ENCODE measurements at places on chromosomes 2 and 18. TPM values are rescaled to one million over a fixed set of nuclear protein-coding genes. Genes with fewer than 3 reads are reported as not detected.

- H3K27ac ChIP-seq = no peak overlapping the region
- DNase-seq = no peak
- H3K36me3 ChIP-seq = no peaks in the 10 kb centered on the region
- no peaks in the 10 kb centered on the region for H3K27me3 ChIP-seq
- no peak overlapping the region for H3K4me3 ChIP-seq
Observed at GRCh38 chr2:212905640-212906201, 245.7 kb downstream of the IKZF2 start.

DNA sequence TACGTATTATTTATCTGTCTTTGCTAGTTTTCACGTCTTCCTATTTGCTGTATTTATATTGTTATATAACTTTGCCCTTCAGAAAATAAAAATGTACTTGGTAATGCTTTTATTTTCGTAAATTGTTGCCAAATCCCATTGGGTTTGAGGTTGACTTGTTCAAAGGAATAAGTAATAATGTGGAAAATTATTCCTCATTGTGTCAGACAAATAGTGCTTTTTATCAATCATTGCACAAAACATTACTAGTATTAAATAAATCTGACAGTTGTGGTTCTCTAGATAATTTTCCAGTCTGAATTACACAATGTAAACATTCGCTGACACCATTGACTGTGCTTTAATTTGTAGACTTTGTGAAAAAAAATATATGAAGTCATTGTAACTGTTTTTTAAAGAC is 798.3 kb upstream of the TMEFF2 start:
- no peaks in the 10 kb centered on the region for H3K27me3 ChIP-seq
- no peak overlapping the region for H3K27ac ChIP-seq
- H3K4me1 ChIP-seq = no peaks in the 10 kb centered on the region
- no peaks in the 10 kb centered on the region for H3K36me3 ChIP-seq

DNA sequence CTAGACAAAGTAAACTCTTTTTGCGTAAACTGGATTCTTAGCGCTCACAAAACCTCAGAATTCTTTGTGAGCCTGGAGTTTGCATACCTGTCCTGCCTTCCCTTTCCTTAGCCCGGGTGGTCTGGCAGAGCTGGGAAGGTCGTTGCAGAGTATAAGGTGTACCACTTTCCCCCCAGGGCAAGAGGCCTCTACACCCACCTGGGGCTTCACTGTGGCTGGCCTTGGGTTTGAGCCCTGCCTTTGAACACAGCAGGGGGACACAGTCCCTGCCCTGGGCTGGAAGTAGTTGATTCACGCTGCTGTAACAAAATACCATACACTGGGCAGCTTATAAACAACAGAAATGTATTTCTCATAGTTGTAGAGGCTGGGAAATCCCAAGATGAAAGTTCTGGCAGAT is 133.9 kb downstream of the B3GNT2 start:
- no peaks in the 10 kb centered on the region for H3K4me1 ChIP-seq
- no peaks in the 10 kb centered on the region for H3K36me3 ChIP-seq
- no peak for DNase-seq

GRCh38 chr2:206241736-206242135 is 32.7 kb upstream of the ZDBF2 start:
- no peak overlapping the region for H3K4me3 ChIP-seq
- DNase-seq = no peak

DNA sequence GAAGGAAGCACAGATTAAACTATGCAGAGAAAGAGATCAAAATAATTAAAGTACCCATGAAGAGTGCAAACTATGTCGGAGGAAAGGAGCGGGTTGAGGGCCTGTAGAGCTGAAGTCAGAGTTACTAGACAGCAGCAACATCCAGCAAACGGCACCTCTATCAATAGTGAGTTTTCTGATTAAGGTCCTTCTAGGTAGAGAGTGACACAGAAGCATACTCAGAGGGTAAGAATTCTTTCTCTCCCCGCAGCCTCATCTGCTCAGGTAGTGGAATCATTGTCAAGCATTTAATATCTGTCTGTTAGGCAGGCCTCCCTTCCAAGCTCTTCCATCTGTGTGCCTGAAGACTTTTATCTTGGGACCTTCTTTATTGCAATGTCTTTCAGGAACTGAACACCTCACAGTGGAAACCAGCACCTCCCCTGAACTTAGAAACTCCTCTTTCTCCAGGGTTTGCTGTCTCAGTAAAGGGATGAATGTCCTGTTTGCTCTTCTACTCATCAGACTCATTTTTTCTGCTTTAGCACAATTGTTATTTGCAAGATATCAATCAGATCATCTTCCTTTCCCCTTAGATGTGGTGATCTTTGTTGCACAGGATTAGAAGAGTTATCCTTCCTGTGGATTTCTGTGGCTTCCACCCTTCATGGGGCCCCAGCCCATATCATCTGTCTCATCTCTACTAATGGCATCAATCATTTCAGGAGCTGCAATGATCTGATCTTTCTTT is 28.8 kb downstream of the SP140 start:
- no peak overlapping the region for H3K27ac ChIP-seq
- H3K27me3 ChIP-seq = peaks cover 13% of the 10 kb centered on the region
- H3K4me3 ChIP-seq = no peak overlapping the region
- no peak for DNase-seq
- no peaks in the 10 kb centered on the region for H3K36me3 ChIP-seq

DNA sequence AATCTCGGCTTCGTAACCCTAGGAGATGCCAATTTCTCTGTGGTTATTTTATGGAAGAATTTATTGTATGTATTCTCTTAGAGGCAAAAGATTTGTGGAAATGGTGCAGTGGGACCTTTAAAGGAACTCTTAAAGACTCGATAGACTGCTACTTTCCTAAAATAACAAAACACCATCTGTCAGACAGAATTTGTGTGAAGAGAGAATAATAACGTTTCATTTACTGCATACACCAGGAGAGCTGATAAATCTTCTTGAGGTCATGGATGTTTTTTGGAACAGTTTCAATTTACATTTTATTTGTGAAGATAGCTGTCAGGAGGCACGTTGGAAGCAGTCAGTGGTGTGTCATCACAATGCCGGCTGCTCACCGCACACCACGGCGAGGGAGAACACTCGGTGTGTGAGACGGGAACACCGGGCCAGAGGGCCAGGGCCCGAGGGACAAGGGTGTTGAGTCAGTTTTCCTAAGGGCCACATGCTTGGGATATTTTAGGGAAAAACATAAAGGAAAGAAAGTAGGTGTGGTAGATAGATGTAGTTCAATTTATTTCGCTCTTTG is 1681.0 kb upstream of the DDX18 start:
- no peak for DNase-seq
- H3K36me3 ChIP-seq = no peaks in the 10 kb centered on the region
- no peak overlapping the region for H3K27ac ChIP-seq

DNA sequence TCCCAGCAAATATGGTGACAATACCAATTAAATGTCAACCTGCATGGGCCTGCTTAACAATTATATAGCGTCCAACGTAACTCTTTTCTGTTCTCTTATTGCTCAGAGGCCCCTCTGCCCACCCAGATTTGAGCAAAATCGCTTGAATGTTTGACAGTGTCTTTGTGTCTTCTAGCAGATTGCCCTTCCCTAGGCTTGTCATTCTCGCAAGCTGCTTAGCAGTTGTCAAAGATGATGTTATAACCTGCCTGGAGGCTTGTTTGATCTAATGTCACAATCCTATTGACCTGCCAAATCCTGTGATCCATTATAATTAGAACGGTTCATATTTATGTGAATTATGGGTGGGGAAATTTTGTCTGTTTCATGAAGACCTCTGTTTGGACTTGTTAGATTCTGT is 108.8 kb downstream of the FARSB start:
- H3K36me3 ChIP-seq = no peaks in the 10 kb centered on the region
- no peak overlapping the region for H3K27ac ChIP-seq
- DNase-seq = no peak
- no peak overlapping the region for H3K4me3 ChIP-seq
- 0 out of 3 replicates have a peak, but pooled peaks cover 5% of the 10 kb centered on the region for H3K27me3 ChIP-seq

DNA sequence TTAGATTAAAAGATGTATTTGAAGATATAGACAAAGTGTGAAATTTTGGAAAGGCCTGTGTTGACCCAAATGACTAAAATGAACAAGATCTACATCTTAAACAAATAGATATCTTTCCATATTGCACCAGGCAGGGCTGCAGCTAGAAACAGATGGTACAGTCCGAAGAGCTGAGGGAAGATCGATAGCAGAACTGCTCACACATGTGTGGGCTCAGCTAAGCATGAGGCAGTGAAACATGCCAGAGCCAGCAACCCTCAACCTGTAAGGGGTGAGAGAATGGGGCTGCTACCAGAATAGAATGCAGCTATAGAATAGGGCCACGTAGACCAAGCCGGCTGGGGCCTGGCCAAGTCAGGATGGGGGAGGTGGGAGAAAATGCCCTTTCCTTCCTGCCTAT is 87.8 kb downstream of the SLC5A7 start:
- H3K36me3 ChIP-seq = no peaks in the 10 kb centered on the region
- no peak for DNase-seq
- H3K4me1 ChIP-seq = no peaks in the 10 kb centered on the region
- H3K27ac ChIP-seq = no peak overlapping the region
- H3K4me3 ChIP-seq = no peak overlapping the region
- no peaks in the 10 kb centered on the region for H3K27me3 ChIP-seq

Gene KHK
- 40.9 TPM for total RNA-seq

Gene GAREM2
- total RNA-seq = 0.31 TPM

Gene GCG
- total RNA-seq = not detected

Gene RAB1A
- total RNA-seq = 206 TPM

Gene BMP10
- not detected for total RNA-seq
